Transverse colon (tissue), 4 donors: ENCODE measurements at places on chromosomes 1 and 21.

DNA sequence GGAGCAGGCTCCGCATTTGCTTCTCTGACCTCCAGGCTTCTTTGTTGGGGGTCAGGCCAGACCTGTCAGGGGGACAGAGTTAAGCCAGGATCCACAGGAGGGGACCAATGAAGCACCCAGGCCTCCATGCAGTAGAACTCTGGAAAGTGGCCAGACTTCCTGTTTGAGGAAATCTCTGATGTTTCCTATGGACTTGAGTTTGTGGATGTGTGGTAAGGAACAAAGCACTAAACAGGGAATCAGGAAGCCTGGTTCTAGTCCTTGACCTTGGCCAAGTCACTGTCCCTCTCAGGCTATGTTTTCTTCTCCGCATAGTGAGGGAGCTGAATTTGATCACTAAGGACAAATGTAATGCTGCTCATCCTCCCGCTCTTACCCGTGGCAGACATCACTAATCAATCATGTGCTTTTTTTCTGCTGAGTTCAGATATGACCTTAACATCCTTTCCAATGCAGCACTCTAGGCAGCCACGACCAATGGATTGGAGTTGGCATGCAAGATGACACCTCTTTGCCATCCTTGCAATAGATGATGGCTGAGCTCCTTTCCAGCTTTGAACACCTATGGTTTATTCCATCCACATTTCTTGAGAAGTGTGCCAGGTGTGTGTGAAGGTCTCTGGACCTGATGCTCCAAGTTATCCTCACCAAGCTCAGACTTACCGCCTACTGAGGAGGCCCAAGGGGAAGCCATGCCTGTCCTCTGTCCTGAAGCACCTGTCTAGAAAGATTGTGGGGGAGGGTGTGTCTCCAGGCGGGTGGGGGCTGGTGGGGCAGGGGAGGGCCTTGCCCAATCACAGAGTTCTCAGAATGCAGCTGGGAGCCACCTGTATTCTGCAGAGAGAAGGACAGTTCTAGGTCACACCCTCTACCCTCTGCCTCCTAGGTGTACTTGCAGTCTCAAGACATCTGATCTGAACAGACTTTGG is 9.9 kb downstream of the SH2D2A start:
- no peak for DNase-seq

DNA sequence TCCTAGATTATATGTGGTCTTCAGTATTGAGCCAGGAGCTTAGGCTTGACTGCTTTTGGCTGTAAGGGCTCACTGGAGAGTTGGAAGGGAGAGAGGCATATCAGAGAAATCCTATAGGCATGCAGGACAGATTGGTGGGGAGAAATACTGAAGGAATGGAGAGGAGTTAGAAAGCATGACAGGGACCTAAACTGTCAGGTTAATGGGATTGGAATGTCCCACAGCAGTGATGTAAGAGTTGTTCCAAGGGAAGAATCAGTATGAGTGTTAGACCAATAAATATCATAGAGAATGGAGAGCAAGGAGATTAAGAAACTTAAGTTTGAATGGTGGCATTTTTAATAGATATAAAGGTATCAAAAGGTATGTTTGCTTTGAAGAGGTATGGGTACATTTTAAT is 39.7 kb downstream of the SLC35A3 start:
- no peak for DNase-seq

DNA sequence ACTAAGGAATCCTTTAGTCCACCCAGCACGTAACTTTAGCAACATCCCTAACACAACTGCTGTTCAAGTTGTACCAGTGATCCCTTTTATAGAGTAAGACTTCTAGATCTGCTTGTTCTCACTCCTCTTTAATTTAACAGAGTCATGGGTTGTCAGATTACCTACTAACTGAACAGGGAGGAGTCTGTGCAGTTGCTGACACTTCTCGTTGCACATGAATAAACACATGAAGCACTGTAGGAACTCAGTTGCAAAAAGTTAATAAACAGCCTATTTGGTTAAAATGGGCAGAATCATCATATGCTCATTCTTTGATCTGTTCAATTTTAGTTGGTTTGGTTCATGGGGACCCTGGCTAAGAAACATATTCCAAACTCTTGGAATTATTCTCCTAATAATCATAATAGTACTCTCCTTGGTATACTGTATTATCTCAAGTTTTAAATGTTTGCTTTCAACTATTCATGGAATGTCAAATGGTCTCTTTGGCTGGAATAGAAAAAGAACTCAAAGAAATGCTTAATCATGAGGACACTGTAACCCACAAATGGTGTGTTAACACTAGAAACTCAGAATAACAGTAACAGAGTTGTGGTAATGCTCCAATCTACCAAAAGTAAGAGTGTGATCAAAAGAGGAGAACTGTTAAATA is 15.6 kb downstream of the PLPPR5 start:
- no peak for DNase-seq

DNA sequence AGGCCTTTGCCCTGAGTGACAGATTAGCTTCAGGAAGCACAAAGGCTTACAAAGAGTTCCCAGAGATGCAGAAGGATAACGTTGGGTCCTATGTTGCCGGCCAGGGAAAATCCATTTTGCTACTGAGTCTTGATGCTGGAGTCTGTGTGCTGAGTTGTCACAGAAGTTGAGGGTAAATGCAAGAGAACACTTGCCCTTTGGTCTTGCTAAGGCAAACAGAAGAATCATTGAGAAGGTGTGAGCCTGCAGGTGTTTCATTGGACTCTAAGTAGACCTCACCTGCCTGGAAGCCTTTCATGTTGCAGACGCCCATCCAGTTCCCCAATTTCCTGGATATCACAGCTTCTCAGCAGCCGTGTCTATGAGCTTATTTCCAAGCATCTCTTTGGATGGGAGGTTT is 105.2 kb downstream of the PCP4 start:
- no peak for DNase-seq

DNA sequence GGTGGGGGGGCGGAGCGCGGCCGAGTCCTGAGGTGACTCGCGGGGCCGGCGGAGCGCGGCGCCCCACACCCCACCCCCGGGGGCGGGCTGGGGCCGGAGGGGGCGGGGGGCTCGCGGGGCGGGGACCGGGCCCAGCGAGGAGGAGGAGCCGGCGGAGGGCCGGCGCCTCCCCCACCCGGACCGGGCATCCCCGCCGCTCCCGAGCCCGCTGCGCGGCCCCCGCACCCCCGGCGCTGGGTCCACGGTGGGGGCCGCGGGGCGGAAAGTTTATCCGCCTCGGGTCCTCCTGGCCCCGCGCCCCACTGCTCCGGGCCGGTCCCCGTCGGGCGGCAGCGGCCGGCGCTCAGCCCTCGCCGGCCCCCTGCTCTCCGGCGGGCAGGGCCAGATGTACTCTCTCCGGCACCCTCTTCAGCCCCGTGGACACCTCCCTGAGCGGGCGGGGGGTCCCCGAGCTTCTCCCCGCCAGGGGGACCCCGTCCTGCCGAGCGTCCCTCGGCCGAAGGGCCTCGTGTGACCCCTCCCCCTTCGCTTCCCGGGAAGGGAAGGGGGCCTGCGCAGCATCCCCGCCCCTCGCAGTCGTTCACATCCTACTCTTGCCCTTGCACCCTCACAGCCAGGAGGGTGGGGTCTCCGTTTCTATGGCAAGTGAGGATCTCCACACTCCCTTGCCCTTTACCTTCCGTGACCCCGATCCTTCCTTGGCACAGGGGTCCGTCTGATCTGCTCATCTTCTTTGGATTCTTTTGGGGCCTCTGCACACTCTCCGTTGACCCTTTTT is 663 bp downstream of the CAMTA1 start:
- peak; percentile 49 for DNase-seq

DNA sequence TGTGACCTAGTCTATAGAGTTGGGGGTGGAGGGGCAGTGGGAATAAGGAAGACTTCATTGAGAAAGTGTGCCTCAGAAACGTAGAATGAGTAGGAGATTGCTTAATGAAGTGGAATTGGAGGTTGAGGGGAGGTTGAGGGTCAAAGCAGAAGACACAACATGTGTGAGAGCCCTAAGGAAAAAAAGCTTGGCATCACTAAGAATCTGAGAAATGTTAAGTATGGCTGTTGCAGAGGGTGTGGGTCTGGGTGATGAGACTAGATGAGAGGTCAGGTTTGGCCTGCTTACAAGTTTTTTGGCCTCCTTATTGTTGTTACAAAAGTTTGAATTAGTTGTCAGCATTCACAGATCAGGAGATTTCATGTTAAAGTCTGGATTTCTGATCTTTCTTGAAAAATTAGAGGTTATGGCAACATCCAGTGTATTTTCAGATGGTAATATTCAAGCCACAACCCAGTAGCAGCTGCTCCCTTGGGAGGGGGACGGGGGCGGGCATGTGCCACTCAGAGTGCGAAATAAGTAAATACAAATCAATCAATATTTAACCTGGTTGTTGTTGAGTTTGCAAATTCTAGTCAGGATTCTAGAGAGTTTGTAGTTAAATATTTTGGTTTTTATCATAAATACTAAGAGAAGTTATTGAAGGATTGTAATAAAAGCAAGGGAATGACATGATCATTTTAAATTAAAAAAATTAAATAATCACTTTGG is 4.3 kb downstream of the MAN1A2 start:
- no peak for DNase-seq

DNA sequence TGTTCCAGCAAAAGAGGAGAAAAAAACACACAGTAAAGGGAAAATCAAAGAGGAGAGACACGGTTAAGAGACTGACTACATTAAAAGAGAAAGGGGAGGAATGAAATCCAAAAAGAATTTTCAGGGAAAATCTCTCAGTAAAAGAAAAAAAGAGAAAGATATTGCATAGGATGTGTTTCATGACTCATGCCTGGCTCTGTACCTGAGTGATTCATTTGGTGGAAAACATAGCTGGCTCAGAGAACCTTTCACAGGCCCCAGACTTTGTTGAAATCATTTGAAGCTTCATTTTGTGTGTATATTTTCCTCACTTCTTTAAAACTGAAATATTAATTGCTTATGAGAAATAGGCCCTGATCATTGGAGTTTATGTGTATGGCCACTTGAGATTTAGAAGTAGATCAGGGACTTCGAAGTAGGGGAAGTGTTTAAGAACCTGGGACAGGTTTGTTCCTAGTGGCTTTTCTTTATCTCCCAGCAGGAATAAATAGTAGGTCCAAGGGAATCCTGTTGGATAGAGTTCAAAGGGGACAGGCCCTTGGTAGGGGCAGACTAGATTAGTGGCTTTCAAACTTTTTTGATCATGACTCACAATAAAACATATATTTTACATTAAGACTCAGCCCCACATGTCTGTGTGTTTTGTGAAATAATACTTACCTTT is 239.1 kb upstream of the SGIP1 start:
- DNase-seq: no peak

- DNase-seq: no peak
Measured at GRCh38 chr21:32955311-32956060, 70.2 kb upstream of the OLIG2 start.

GRCh38 chr1:210684466-210685294 is 356.0 kb downstream of the HHAT start:
- DNase-seq: no peak

GRCh38 chr1:116203181-116203723 is 92.1 kb downstream of the MAB21L3 start:
- DNase-seq: no peak

GRCh38 chr1:53189061-53189460 is 7.6 kb upstream of the CPT2 start:
- no peak for DNase-seq

GRCh38 chr1:94515296-94515947 is 26.1 kb downstream of the F3 start:
- DNase-seq: no peak

GRCh38 chr1:41240781-41241353 is 1.2 kb downstream of the SCMH1 start:
- DNase-seq: no peak

GRCh38 chr21:42337830-42338728 is 12.7 kb downstream of the TFF2 start:
- DNase-seq: peak; percentile 88

GRCh38 chr1:163174524-163175437 is 27.9 kb downstream of the RGS5 start:
- DNase-seq: peak; percentile 52

DNA sequence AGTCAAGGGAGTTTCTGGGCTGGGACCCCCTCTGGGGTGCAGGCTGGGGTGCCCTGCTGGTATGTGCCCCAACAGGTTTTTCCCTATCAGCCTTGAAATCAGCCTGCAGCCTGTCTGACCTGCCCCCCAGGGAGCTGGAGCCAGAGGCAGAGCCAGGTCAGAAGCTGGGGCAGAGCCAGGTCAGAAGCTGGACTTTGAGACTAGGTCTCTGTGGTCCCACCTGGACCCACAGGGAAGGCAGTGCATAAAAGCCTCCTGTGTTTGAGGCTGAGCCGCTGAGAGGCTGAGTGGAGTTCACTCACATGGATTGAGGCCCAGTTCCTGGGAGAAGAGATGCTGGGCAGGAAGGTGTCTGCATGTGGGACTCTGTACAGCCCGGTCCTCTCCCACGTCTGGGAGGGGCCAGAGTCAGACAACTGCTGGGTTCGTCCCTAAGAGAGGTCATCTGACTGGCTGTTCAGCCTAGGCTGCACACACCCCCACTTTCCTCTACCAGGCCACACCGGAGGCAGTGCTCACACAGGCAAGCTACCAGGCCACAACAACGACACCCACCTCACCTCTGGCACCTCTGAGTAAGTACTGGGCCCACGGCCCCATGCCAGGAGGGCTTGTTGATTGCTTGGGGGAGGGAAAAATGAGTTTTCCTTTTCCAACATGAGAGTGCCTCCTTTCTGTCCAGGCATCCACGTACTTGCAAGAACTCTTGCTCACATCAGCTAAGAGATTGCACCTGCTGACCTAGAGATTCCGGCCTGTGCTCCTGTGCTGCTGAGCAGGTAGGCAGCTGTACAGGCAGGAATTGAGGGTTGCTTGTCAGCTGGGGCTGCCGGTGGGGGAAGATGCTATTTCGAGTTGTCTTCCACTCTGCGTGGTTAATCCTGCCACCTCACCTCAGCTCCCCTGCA is at the start of gene ANXA9:
Gene ANXA9, plus strand, starts transcription at position 488 of the 908 bp plus-strand sequence. CDS start 814 bp downstream, outside the sequence.
- DNase-seq: peak; percentile 55
